ENCODE measurements at places on chromosomes 7 and 10.

DNA sequence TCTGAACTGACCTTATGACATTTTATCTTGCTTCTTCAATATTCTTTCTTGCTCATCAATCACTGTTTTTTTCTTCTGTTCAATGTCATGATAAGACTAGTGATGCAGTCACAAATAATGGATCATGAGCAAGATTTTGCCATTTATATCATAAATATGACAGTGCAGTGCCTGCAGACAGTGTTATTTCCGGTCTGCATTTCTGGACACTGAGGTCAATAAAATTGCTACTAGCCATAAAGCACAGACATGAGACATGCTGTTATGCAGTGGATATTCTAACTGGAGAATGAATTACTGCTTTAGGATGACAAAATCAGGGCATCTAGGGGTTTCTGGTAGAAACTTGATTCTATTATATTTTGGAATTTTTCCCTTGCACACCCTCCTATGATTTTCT lies 1509.7 kb upstream of the LRRTM3 start:
- no peak for DNase-seq

- DNase-seq, result peak; percentile 59
Measured at GRCh38 chr7:21543528-21544302, 876 bp downstream of the DNAH11 start.

DNA sequence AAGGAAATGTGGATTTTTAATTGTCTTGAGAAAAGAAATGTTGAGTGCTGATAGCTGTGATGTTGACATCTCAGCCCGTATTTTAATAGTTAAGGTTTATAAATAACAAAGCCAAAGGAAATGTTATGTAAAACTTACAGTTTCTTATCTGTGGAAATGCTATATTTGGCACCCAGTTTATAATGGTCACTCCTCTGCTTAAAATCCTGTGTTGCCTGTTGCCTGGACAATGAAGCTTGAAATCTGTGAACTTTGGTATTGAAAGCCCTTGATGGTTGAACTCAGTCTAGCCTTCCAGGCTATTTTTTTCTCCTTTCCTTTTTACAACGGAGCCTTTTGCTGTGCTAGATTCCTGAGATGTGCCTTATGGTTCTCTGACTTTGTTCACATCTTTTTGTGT lies 46.5 kb downstream of the MCU start:
- peak; percentile 84 for DNase-seq

DNA sequence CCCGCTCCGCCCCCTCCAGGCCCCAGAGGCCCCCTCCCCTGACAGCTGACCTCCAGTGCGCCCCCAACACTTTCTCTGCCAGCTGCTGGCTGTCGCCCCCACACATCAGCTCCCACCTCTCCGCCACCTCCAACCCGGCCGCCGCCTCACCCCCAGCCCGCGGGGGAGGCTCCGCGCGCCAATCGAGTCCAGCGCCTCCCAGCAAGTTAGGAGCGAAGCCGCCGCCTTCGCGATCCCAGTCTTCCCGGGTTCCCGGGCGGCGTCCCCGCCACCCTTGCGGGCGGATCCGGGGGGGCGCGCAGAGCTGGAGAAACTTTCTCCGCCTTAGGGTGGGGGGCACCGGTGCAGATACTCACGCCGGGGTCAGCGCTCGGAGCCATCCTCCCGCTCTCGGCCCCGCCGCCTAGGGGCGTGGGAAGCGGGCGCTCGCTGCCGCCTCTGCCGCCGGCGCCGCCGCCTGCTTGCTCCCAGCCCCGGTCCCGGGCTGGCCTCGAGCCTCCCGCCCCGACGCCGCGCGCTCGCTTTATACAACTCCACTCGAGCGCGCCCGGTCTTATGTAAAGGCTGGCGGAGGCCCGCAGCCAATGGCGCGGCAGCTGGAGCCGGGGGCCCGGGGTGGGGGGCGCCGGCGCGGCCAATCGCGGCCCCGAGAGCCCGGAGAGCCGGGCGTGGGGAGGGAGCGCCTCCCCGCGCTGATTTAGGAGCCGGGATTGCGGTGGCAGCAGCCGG lies at the start of gene CRTAC1:
Gene CRTAC1 (minus strand): TSS at position 529 of the 729 bp plus-strand sequence. CDS start 149 bp downstream, at position 380.
- DNase-seq, result peak; percentile 73

DNA sequence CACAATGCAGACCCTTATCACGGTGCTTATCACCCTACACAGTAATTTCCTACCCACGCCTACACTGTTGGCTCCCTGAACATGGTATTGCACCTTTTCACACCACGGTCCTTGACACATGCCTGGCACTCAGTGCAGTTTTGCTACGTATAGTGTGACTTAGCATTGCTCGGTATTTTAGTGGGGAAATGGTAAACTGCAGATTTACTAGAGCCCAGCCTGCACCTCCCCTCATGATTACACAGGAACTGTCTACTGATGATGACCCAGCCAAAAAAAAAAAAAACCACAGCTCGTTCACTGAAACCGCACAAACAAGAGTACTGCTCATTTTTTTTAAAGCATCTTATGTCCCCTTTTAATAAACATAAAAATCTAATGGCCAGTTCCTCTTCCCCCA lies 124.2 kb upstream of the ZNF746 start:
- no peak for DNase-seq

DNA sequence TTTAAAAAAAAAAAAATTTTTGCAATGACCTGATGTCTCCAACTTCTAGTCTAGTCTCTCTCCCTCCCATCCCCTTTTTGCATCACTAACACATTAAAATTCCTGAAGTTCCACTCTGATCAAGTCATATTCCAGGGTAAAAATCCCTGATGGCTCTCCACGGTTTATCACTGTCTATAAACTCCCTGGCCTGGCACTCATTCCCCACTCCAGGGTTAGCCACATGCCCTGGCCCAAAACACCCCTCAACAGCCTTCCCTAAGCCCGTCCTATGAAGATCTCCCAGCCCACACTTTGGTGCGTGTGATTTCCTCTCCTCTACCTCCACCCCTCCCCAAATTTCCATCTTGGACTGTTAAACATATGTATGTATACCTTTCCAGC lies 125.4 kb downstream of the JAZF1 start:
- no peak for DNase-seq

DNA sequence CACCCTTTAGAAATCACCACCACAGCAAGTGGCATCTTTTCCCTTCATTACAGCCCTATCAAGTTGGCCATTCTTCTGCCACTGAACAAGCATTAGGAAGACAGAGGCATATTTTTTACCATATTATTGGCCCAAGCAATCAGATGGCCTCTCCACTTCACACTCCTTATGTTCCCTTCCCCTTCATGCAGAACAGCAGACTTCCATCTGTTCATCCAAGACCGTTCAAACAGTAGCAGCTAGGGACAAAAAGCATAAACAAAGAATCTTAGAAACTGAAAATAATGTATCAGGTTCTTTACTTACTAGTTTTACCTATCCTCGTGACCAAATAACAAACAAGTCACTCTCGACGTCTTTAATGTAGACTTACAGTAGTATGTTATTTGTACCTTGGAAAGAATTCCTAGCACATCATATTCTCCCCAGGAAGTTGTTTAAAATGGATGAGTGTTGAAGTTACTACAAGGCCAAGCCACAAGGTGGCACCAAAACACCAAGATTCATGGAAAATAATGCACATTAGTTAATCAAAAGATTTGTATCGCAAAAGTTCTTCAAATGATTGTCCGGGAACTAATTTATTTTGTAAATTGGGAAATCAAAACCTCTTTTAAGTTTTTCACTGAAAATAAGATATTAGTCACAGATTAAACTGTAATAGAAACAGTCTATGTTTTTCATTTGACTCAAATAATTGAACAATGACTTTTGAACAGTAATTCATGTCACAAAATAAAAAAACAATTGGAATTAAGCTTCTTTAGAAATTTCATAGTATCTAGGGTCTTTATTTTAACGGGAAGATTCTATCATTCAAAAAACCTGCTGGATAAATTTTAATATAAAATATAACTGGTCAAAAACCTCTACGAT lies 112.1 kb downstream of the VPS41 start:
- peak; percentile 61 for DNase-seq

GRCh38 chr10:48285710-48286109 lies 11.2 kb upstream of the FRMPD2 start:
- DNase-seq, result no peak

Data from lung (tissue), 17 donors.